Stimulated activated CD4-positive, alpha-beta T cell treated with anti-CD3 and anti-CD28 coated beads, Interleukin-4, amount 100 ng/mL, for 24 hours (primary cell): ENCODE measurements at places on chromosomes 6 and 20.

- no peak for DNase-seq
These were observed 279.0 kb upstream of the ZFP64 start for GRCh38 chr20:52470561-52470960.

- no peak for DNase-seq
These were observed 33.2 kb upstream of the TASP1 start for GRCh38 chr20:13671916-13672378.

DNA sequence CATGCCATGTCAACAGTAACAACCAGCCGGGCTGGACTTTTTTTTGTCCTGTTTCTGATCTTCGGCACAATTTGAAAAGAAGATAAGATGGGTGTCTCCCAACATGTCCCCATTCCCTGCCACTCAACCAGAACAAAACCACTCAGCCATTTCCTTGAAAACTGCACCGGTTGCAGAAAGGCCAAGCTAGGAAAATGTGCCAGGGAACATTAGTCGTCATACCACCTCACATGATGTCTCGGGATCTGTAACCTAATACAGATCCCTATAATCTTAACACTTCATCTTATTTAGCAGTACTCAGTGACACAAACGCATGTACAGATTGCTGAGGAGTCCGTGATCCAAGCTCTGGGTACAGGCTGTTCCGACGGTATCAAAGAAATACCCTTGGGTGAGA, 46.5 kb downstream of the ALDH8A1 start:
- no peak for DNase-seq

GRCh38 chr20:34575271-34575670, 16.8 kb downstream of the MAP1LC3A start:
- no peak for DNase-seq

- DNase-seq, result no peak
These were observed 351.2 kb downstream of the CD83 start for GRCh38 chr6:14468647-14469321.

GRCh38 chr6:27791182-27791943, 120.8 kb downstream of the OR2B2 start:
- peak; percentile 47 for DNase-seq

DNA sequence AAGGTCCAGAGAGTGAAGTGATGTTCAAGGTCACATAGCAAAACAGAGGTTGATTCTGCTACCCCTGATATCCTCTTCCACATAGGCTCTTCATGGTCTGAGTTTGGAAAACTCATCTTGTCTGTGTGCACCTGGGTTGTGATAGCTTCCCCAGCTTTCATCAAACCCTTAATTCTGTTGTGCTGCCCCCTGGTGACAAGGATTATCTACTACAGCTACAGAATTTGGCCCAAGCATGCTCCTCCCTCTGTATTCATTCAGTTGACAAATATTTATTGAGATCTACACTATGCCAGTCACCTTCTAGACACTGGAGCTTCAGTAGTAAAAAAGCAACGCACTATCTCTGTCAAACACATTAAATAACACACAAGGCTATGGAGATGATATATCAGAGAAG, 50.4 kb downstream of the SMPDL3A start:
- peak; percentile 53 for DNase-seq

- DNase-seq, result no peak
These were observed 923 bp upstream of the ILRUN start for GRCh38 chr6:34697544-34697836.

DNA sequence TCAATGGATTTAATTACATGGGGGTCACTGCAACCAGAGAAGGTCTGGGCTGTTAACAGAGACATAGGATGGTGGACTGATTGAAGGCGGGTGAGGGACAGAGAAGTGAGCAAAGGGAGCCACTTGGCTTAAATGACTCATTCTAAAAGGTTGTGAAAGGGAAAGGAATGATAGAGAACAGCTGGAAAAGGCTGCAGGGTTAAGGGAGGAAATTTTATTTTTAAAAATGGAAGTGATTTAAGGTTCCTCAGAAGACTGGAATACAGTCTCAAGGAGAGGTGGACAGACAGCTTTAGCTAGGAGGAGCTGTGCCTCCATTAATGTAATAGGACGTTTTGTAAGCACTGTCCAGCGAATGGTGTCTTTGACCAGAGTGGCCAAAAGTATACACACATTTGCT, 46.7 kb downstream of the RGS17 start:
- DNase-seq, result no peak

DNA sequence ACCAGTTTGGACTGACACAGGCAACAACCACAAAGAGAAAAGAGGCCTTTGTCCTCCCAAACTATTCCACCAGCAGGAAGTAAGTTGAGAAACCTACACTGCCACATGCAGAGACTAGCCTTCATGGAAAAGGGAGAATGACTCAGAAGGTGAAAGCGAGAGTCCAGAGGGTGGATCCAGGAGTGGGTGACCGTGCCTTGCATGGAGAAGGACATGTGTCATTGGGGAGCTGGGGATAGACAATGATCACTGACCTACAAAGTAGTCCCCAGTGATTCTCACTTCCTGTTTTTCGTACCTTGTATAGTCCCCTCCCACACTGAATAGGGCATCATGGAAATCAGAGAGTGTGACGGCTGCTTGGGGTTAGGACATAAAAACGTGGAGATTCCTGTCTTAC, 91.9 kb downstream of the MYLK4 start:
- DNase-seq, result no peak
